ENCODE measurements at places on chromosomes 5 and 9.

DNA sequence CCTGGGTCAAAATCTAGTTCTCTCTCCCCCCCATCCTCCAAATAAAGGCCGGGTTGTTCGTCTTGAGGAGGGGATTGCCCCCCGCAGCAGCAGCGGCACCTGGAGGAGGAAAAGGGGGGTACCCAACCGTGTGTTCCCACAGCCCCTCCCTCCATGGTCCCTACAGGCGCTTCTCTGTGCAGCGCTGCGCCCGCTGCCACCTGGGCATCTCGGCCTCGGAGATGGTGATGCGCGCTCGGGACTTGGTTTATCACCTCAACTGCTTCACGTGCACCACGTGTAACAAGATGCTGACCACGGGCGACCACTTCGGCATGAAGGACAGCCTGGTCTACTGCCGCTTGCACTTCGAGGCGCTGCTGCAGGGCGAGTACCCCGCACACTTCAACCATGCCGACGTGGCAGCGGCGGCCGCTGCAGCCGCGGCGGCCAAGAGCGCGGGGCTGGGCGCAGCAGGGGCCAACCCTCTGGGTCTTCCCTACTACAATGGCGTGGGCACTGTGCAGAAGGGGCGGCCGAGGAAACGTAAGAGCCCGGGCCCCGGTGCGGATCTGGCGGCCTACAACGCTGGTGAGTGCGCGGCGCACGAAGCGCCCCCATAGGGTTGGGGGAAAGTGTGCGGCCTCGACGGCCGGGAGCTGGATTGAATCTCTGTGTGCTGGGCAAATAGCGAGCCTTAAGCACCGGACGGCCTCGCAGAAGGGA, 3.5 kb downstream of the LHX2 start:
- no peak for DNase-seq

DNA sequence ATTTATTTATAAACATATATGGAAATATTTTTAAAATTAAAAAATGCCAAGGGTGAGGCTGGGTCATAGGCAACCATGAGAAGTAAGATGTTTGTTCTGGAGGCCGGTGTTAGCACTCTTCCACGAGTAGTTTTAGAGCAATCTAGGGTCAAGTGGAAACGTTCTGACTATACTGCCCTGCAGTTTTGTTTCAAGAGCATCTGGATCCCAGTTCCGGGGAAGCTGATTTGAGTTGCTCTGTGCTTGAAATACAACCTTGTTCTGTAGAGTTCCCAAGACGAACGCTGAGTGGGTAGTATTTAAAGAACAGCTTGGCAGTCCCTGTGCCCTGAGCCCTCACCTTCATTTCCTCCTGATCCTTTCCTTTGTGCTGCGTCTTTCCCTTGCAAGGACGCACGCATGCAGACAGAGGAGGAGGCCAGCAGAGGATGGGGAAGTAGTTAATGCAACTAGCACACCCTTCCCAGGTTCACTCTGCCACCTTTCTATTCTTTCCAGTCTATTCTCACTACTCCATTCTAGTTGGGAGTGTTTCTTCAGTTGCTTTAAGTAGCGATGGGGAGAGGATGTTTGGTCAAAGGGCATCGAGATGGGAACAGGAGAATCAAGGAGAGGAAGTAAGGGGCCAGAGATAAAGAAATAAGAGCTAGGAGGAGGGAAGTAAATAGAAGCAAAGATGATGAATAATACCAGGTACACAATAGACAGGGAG, 68.3 kb upstream of the ZSWIM6 start:
- DNase-seq = no peak

- DNase-seq = no peak
These were observed 63.5 kb upstream of the OSMR start for GRCh38 chr5:38782180-38782835.

DNA sequence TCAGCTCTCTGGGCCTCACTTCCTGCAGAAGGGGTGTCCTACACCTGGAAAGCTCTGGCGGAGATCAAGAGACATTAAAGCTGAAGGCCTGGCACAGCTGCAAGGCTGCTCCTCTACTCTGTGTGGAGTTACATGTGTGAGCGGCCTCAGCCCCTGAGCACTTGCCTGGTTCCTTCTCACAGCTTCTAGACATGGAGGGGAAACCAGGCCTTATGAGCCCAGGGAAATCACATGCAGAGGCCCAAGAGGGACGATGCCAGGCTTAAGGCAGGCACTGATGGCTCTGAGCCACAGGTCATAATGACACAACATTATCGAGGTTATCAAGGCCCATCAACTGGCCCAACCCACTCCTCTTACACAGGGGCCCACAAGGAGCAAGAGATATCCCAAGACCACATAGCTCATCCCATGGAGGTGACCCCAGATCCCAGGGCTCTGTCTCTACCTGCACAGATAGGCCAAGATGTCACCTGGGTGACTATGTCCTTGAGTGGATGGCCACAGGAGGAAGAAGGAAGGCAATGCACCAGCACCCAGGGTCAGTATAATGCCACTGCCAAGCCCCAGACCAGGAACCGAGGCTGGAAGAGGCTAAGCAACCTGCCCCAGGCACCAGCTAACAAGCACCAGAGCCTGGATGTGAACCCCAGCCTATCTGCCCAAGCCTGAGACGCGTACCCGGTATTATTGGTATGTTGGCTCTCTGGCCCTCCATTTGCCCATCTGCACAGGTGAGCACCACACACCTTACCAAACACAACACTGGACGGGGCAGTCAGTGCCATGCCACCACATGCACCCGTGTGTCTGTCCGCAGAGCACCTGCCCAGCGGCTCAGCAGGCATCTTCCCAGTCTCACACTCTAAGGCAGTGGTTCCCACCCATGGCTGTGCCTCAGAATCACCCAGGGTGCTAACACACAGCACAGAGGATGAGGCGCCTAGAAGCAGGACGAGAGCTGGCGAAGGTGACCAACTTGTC, 143.3 kb downstream of the GABBR2 start:
- no peak for DNase-seq

GRCh38 chr5:2901096-2901495, 149.6 kb upstream of the IRX2 start:
- no peak for DNase-seq

DNA sequence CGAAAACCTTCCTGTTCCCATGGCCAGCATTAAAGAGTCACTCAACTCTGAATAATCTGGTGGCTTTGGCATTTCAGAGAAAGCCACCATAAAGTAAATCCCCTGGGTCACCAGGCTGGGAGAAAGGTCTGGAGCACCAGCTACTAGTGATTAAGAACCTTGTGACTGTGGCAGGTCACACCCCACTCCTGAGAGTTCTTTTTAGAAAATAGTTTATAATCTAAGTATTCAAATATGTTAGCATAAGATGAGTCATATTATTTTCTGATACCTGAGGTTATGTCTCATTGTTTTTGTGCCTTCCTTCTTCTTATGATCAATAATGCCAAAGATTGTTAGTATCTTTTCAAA, 351.7 kb downstream of the ARRDC3 start:
- DNase-seq = no peak

DNA sequence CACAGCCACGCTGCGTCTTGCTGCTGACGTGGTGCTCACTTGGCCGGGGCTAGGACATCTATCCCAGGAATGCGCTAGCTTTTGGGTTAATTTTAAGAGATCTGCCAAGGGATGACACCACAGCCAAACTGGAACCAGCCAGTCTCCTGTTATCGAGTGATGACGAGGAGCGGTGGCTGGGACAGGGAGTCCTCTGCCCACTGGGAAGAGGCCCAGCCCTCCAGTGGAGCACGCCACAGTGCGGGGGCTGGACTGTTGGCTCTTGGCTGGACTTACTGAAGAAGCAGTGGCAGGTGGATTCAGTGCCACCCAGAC, 55.1 kb upstream of the PHYKPL start:
- DNase-seq = no peak

GRCh38 chr5:7190712-7191250, 205.2 kb upstream of the ADCY2 start:
- DNase-seq = no peak

GRCh38 chr5:6450319-6450833, 1.7 kb downstream of the UBE2QL1 start:
- DNase-seq = no peak

DNA sequence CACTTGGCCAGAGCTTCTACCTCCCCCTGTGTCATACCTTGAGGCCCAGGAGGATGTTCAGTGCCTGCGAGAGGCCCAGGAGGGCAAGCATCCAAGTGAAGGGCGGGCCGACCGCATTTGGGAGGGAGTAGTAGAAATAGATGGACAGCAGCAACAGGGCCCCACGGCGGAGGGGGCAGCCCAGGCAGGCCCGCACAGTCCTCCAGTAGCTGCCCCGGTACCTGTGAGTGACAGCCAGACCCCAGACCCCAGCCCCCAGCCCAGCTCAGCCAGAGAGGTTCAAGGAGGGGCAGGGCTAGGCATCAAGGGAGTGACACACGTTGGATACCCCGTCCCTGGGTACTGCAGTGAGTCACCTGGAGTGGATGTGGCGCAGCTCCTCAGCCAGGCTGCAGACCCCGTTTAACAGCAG, 1.4 kb downstream of the STING1 start:
- peak; percentile 50 for DNase-seq

DNA sequence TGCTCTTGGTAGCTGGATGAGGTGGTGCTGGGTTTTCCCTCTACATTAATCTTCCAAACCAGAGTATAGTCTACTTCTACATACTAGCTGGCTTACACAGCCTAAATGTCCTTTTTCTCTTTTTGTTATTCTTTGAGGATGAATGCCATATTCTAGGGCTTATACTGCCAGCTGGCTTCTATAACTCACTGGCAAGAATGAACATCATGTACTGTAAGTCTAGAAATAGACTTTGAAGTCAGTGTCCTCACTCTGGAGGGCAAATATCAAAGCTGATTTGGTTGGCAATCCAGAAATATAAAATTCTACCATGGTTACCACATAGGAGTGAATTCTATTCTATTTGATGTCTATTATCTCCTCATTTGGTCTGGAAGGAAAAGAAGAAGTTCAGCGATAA, 251.7 kb upstream of the TYRP1 start:
- no peak for DNase-seq

DNA sequence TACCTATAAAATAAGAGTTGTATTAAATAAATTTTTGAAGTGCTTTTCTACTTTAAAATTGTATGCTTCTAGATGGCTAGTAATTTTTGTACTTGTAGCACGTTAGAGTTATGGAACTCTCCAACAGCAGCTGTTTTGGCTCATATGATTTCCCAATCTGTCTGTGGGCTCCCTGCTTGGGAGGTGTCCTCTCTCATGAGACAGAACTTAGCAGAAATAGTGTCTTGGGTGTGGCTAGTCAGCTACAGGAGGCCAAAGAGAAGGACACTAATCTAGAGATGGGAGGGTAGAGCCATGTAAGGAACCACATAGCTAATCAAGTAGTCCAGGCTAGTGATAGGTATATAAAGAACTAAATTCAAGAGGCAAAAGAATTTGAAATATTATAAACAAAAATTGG, 78.4 kb upstream of the DAB2 start:
- no peak for DNase-seq

DNA sequence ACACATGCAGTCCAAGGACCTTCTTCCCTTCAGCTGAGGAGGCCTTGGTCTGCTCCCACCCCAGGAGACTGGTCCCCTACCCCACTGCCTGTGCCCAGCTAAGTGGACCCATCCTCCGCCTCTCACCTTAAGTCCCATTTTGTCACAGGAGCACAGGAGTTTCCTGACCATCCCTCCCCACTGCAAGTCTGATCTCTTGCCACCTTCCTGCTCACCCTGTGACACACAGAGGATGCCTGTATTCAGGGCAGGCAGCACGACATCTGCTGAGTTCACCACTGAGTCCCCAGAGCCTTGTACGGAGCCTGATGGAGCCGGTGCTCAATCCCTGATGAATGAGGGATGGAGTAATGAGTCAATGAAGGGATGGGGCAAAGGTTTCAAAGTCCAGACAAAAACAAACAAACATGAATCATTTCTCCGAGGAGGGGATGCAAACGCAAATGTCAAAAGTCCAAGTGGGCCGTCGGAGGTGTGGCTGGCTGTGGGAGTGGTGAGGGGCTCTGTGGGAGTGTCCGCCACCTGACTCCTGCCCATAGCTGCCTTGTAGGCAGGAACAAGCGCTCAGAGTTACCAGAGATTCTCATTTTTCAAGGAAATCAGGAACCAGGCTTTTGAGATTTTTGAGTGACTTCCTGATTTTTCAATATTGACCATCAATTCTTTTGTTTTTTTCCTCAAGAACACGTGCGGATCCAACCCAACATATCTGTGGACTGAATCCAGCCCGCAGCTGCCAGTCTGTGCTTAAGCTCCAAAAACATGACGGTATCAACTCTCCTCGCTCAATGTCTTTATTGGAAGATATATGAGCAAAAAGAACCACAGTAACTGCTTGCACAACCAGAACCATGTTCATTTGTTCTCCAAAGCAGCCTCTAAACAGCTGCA, 4.4 kb downstream of the RAPGEF1 start:
- no peak for DNase-seq

Data from stimulated activated CD4-positive, alpha-beta T cell treated with anti-CD3 and anti-CD28 coated beads, Interleukin-4, amount 100 ng/mL, for 1 hour (primary cell).